ENCODE measurements at places on chromosomes 4 and X. TPM values are rescaled to one million over a fixed set of nuclear protein-coding genes. Genes with fewer than 3 reads are reported as not detected.

- DNase-seq = no peak
These were observed 219.8 kb downstream of the OR13H1 start for GRCh38 chrX:131763674-131764073.

DNA sequence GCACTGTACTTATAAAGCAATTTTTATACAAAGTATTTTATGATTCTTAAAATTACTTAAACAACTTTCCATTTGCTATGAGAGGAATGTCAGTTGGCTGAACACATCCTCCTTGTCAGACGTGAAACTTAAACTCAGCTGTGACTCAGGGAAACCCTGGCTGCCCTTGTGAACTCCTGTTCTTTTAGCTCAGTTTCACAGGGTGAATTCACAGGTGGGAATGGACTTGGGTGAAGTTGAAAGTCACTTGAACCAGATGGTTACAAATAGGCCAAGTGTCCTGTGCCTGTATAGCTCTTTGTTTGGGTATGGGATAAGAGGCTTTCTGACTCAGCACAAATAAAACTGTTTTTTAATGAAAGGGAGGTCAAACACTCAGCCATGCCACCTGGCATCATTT is 67.4 kb upstream of the FAM47B start:
- DNase-seq = no peak

DNA sequence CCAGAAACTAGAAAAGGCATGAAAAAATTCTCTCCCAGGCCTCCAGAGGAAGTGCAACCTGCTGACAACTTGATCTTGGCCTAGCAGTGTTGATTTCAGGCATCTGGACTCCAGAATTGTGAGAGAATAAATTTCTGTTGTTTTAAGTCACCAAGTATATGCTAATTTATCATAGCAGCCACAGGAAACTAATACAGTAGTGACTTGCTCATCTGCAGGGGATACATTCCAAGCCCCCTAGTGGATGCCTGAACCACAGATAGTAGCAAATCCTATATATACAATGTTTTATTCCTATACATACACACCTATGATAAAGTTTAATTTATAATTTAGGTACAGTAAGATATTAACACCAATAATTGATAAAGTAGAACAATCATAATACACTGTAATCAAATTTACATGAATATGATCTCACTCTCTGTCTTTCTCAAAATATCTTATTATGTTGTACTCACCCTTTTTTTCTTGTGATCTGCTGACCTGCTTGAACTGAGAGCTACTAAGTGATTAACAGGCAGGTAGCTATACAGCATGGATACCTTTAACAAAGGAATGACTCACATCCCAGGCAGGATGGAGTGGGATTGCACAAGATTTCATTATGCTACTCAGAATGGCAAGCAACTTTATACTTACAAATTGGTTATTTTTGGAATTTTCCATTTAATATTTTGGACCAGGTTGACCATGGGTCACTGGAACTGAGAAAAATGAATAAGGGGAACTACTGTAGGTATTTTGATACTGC is 501.1 kb downstream of the KCNIP4 start:
- no peak for DNase-seq

RS1 gene
- total RNA-seq = not detected

CSAG3 gene
- total RNA-seq = 0.35 TPM

CT45A9 gene
- not detected for total RNA-seq
